ENCODE measurements at places on chromosomes 6 and 20.

- DNase-seq: no peak
Observed at GRCh38 chr6:13278164-13278563, 50.2 kb downstream of the TBC1D7 start.

- no peak for DNase-seq
Observed at GRCh38 chr6:76634695-76635094, 562.2 kb upstream of the IMPG1 start.

- DNase-seq: no peak
Observed at GRCh38 chr6:24936641-24937317, 1.0 kb upstream of the RIPOR2 start.

GRCh38 chr6:170108456-170108855 lies 182.4 kb downstream of the DLL1 start:
- no peak for DNase-seq

DNA sequence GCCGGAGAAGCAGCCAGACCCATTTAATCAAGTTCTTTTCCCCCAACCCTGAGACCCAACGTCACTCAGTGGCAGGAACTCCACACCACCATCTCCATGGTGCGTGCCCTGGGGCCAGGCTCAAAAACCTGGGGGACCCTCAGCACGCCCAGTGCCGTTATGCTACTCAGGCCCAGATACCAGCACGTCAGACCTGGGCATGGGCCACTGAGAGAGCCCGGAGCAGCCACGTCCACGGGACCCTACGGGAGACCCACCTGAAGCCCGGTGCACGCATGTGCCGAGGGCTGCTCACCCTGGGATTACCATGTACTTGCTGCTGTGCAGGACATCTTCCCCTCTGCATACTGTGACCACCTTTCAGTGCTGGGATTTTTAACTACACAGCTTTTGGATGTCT lies 13.8 kb downstream of the SLC2A4RG start:
- DNase-seq: no peak

GRCh38 chr6:8065519-8065911 lies 1.3 kb upstream of the BLOC1S5 start:
- no peak for DNase-seq

GRCh38 chr20:31860390-31861134 lies 9.8 kb downstream of the DUSP15 start:
- peak; percentile 57 for DNase-seq

GRCh38 chr20:7038029-7038428 lies 270.5 kb downstream of the BMP2 start:
- no peak for DNase-seq

DNA sequence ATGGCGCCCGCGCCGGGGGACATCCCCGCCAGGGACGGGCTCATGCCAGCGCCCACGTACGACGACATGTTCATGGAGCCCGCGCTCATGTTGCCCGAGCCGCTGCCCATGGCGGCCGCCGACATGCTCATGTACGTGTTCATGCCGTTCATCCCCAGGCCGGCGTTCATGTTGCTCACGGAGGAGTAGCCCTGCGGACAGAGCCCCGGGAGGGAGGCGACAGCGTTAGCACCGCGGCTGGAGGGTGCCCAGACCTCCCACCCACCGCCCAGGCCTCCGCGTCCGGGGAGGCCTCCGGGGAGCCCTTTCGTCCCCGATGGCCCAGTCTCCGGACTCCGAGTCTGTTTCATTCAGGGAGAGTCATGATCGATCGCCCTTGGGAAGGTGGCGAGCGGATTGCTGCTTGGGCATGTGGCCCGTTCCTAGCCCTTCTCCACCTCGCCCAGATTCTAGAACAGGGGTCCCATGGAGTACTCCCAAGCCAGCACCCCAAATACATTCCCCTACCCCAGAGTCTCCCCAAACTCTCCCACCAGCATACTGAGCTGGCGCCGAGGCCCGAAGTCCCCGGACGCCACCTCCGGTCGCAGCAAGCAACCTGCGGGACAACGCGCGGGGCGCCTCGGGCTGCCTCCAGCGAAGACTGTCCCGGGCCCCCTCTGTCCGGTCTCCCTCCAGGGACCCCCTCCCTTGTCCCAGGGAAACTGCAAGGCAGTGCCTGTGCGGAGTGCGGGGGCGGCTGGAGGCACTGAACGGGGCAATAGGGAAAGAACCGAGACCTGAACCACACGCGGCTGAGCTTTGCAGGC lies 1.2 kb downstream of the FOXA2 start:
- DNase-seq: no peak

DNA sequence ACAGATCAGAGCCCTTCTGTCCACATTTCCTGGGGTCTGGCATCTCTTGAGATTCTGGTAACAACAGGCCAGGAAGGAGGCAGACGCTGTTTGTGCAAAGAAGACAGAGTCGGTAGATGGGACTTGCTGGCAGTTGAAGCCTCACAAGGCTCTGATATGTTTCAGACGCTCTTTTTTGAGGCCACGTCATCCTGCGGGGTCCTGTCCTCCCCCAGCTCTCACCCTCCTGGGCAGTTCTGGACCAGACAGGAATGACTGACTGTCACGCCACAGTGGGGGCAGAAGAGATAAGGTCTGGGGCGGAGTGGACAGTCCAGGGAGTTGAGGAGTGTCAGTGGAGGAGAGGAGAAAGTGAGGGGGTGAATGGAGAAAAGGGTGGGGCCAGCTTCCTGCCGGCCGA lies 87.1 kb upstream of the SULF2 start:
- DNase-seq: no peak

- DNase-seq: no peak
Observed at GRCh38 chr6:53461041-53461656, 83.8 kb downstream of the GCLC start.

DNA sequence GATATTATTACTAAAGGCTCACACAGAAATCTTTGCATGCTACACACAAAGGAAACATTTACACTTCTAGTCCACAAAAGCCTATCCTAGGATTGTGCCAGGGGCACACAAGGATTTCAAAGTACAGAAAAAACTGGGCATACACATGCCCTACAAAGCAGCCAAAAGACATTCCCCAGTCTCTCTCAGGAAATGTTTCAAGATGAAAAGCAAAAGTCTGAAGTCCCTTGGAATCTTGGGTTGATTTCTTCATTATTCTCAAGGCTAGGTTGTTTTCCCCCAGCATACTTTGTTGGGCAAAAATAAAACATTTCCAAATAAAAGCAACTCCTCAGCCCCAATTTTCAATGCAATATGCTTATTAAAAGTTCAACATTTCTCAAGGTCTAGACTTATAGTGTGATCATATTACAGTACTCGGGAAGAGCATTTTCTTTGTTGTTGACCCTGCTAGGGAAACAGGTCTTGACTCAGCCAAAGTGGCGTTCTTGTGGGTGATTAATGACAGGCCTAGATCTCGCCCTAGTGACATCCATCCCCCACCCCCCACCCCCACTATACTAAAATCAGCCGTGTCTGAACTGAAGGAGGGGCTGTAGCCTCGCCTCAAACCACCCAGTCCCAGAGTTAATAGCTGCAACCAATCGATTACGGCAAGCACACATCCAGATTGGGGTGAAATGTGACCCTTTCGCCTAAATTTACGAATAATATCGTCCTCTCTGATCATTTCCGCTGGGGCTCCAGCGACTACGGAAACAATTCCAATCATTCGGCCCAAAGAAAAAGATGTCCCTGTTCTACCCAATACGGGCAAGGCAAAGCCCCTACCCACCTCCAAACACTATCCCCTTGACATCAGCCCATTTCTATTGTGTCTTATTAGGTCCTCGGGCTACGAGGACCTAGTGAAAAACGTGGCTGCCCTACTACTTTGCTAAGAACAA lies 1.4 kb downstream of the AKIRIN2 start:
- peak; percentile 88 for DNase-seq

DNA sequence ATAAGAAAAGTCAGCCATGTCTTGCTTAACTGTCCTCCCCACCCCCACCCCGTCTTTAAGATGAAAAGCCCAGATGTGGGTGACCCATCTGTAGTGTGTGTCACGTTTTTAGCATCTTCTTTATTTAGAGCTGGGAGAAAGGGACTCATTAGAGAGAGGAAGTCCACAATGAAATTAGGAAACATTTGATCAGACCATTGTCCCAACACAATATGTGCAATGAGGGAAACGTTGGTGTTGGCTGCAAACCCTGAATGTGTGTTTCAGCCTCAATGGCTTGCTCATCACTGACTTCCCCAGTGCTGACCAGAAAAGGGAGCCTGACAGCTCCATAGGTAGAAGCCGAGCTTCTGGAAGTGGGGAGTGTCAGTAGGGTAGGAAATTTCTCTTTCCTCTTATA lies 475.7 kb downstream of the CD83 start:
- no peak for DNase-seq

- DNase-seq: peak; percentile 59
Observed at GRCh38 chr6:148471624-148472159, 129.1 kb downstream of the SASH1 start.

DNA sequence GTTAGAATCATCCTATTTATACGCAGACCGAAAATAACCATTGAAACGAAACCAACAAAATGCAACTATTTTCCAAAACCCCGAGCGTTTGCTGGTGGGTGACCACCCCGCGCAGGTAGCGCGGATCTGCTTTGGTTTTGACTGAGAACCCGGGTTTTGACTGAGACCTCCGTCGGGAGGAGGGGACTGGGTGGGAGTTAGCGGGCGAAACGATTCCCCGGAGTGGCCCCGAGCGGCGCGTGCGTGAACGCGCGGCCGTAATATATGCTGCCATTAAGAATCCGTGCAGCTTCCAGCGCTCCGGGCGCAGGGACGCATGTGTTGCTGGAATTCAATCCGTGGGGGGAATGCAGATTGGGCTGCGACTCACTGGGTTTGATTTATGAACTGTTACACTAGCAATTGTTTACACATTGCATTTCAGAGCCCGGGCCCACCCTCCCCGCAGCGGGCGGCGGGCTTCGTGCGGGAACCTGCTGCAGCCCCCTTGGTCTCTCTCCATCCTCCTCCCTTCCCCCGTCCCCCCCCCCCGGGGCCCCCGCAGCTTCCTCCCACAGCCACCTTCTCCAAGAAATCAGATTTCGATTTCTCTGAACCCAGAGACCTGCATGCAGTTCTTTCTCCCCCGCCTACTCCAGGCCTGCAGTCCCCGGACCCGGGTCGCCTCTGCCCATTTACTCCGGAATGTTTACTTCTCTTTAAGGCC lies 9.9 kb downstream of the NRN1 start:
- DNase-seq: peak; percentile 69

- DNase-seq: peak; percentile 47
Observed at GRCh38 chr20:12311094-12311865, 393.6 kb downstream of the BTBD3 start.

- DNase-seq: no peak
Observed at GRCh38 chr6:149936743-149937142, 5.1 kb upstream of the ULBP2 start.

All from muscle of leg (tissue), 16 donors.